ENCODE measurements at places on chromosomes 6 and 20.

- H3K4me3 ChIP-seq: no peak overlapping the region
- H3K27ac ChIP-seq: no peak overlapping the region
- H3K27me3 ChIP-seq: peaks cover 5% of the 10 kb centered on the region
- H3K4me1 ChIP-seq: no peaks in the 10 kb centered on the region
- no peak for DNase-seq
Measured at GRCh38 chr6:36319436-36319762, 17.3 kb downstream of the BNIP5 start.

DNA sequence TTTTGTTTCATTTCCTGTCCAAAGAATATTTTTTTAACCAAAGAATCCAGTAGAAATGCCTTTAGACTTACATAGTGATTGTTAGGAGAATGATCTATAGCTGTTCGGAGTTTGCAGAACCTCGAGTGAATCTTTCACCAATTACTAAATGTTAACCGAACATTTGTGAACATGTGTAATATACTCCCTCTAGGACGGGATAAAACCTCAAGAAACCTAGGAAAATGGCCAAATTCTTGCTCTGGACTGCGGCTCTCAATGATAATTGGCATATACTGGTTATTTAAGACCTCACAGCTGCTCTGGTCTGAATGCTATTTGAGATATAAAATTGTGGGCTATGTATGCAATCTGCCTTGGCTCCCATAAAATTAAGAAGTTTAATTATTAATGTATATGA lies 137.1 kb downstream of the PACRG start:
- no peak overlapping the region for H3K27ac ChIP-seq
- DNase-seq: no peak
- no peaks in the 10 kb centered on the region for H3K4me1 ChIP-seq
- no peaks in the 10 kb centered on the region for H3K27me3 ChIP-seq
- H3K4me3 ChIP-seq: no peak overlapping the region
- no peaks in the 10 kb centered on the region for H3K36me3 ChIP-seq

- no peak overlapping the region for H3K4me3 ChIP-seq
- H3K36me3 ChIP-seq: no peaks in the 10 kb centered on the region
- no peaks in the 10 kb centered on the region for H3K27me3 ChIP-seq
- H3K27ac ChIP-seq: no peak overlapping the region
Measured at GRCh38 chr6:26592649-26593048, 4.1 kb upstream of the ABT1 start.

DNA sequence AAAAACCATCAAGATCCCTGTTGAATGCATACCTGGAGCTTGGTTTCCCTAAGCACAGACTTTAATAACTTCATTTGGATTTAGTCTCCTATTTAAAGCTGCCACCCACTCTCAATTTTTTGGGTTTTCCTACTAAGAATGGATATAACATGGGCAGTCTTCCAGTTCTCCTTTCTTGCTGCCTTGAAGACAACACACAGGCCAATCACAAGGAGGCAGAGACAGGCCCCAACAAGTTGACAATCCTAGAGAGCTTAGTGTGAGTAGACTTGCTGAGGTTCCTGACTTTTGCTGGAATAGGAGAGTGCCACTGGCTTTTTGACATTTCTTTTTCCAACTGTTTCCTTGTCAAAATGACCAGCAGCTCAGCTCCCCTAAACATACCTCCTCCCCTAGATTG lies 112.3 kb upstream of the ESR1 start:
- H3K4me3 ChIP-seq: no peak overlapping the region
- no peaks in the 10 kb centered on the region for H3K36me3 ChIP-seq
- DNase-seq: no peak
- no peaks in the 10 kb centered on the region for H3K27me3 ChIP-seq

- H3K4me3 ChIP-seq: no peak within 1 kb of the TSS
- peaks cover 91% of the 10 kb centered on the region for H3K27me3 ChIP-seq
- H3K36me3 ChIP-seq: no peaks in the 10 kb centered on the region
Measured at GRCh38 chr6:127518710-127519468, at the start of gene MTCL3. Gene MTCL3, minus strand, starts transcription at chr6:127519335.

DNA sequence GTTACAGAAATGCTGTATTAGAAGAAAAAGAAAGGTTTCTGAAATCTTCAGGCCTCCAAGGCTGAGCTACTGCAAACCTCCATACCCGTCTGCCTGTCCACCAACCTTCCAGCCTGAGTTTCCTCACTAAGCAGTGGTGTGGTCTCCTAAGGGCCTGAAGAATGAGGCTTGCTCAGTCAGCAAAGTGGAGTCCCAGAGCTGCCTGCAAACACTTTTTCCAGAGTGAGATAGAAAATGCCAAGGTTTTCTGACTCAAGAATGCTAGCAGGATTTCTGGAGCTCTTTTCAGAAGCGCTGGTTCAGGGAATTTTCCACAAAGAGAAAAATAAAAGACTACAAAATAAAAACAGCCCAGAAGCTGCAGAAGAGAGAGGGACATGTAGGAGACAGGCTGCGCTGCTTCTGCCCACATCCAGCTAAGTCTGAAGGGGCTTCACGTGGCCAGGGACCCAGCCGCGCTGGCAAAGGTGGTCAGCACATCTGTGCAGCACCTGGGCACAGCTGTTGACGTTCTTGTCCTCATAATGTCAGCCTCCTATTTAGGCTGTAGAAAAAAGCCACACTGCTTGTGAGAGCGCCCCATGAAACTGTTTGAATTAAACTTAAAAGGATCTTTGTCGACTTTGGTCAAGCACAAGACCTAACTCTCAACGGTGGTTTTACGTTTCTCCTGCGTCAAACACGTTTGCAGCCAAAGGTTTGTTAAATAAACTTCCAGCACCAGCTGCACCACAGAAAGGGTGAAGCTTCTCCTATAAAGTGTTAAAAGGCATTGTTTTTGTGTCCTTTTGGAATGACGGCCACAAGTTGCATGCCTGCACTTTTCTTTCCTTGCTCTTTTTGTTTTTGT lies 209.0 kb downstream of the THBS2 start:
- H3K27me3 ChIP-seq: no peaks in the 10 kb centered on the region
- no peaks in the 10 kb centered on the region for H3K4me1 ChIP-seq
- no peaks in the 10 kb centered on the region for H3K36me3 ChIP-seq
- no peak overlapping the region for H3K27ac ChIP-seq
- DNase-seq: no peak
- no peak overlapping the region for H3K4me3 ChIP-seq

GRCh38 chr6:118288355-118289124 lies 259.6 kb upstream of the PLN start:
- no peak for DNase-seq
- no peak overlapping the region for H3K4me3 ChIP-seq
- no peaks in the 10 kb centered on the region for H3K4me1 ChIP-seq
- H3K36me3 ChIP-seq: no peaks in the 10 kb centered on the region

DNA sequence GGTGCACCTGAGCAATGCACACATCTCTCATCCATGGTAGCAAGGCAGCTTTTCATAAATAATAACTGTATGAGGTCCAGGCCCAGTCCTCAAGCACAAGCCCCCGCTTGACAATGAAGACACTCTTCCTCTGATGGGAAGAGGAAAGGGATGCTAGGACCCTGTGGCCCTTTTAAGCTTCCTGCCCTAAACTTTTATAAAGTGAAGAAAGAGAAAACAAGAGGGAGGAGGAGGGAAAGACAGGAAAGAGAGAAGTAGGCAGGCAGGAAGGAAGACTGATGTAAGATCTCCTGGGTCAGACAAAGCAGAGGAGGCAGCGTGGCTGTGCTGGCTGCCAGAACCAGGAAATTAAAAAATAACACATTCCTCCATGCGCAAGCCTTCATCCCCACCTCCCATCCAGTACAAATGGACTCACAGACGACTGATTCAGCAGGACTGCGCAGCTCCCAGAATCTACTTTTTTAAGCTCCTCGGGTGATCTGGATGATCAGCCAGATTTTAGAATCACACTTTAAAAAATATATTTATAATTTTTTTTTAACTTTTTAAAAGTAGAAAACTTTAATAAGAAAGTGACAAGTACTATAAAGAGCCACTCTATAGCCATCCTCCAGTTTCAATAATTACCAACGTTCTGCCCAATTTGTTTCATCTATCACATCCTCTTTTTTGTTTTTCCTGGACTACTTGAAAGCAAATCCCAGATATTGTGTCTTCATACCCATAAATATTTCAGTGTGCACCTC lies 16.5 kb downstream of the TNFAIP3 start:
- peaks cover 54% of the 10 kb centered on the region for H3K36me3 ChIP-seq
- no peaks in the 10 kb centered on the region for H3K27me3 ChIP-seq
- DNase-seq: no peak
- peak overlapping the region; percentile 55 for H3K27ac ChIP-seq

DNA sequence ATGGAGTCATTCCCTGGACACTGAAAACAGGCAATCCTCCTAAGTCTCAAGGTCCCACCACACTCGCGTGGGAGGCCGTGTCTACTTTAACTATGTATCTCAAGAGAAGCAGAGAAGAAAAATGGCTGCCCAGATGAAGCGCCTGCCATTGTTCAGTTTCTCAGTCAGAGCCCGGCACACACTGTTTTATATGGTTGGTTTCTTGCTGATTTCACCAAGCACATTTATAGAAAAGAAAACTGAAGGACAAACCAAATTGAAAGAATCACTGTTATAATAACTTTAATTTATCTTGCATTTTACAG lies 22.9 kb downstream of the EIF2S2 start:
- peaks cover 2% of the 10 kb centered on the region for H3K36me3 ChIP-seq
- H3K4me1 ChIP-seq: no peaks in the 10 kb centered on the region
- no peak overlapping the region for H3K27ac ChIP-seq
- no peak for DNase-seq
- no peak overlapping the region for H3K4me3 ChIP-seq

GRCh38 chr6:8478418-8478817 lies 43.1 kb upstream of the SLC35B3 start:
- H3K36me3 ChIP-seq: no peaks in the 10 kb centered on the region
- no peak overlapping the region for H3K27ac ChIP-seq
- no peak overlapping the region for H3K4me3 ChIP-seq
- no peak for DNase-seq

- no peak overlapping the region for H3K27ac ChIP-seq
- H3K4me1 ChIP-seq: no peaks in the 10 kb centered on the region
- H3K27me3 ChIP-seq: no peaks in the 10 kb centered on the region
- no peak for DNase-seq
- H3K36me3 ChIP-seq: no peaks in the 10 kb centered on the region
- no peak overlapping the region for H3K4me3 ChIP-seq
Measured at GRCh38 chr6:24251339-24251738, 106.5 kb downstream of the DCDC2 start.

DNA sequence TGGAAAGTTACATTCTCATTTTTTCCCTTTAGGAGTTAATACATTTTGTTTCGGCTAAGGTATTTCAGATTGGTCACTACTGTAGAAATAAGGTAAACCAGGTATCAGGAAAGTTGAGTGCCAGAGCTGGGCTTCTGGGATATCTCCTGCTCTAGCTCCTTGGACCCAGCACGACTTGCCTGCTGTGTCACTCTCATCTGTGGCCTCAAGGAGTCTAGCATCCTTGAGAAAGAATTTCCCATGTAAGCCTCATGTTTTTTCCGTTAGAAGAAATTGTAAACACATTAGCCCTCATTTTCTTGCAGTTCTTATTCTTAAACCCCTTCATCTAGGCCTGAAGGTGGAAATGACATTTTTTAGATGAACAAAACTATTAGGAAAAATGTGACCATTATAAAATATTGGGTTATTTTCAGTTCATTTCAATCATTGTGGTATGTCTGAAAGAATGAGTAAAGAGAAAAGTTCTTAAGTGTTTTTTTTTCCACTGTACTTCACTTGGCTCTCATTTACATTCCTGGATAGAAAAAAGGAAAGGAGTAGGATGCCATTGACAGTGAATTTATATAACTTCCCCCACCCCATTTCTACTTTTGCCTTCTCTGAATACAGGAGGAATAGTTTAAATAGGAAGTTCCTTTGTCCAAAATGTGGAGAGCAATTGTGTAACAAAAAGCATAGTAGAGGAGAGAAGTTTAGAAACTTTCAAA lies 46.7 kb downstream of the CD2AP start:
- H3K27ac ChIP-seq: no peak overlapping the region
- DNase-seq: no peak
- H3K36me3 ChIP-seq: peaks cover 10% of the 10 kb centered on the region

GRCh38 chr20:22623211-22623610 lies 38.8 kb upstream of the FOXA2 start:
- no peak for DNase-seq
- no peaks in the 10 kb centered on the region for H3K4me1 ChIP-seq
- H3K4me3 ChIP-seq: no peak overlapping the region
- no peaks in the 10 kb centered on the region for H3K36me3 ChIP-seq

DNA sequence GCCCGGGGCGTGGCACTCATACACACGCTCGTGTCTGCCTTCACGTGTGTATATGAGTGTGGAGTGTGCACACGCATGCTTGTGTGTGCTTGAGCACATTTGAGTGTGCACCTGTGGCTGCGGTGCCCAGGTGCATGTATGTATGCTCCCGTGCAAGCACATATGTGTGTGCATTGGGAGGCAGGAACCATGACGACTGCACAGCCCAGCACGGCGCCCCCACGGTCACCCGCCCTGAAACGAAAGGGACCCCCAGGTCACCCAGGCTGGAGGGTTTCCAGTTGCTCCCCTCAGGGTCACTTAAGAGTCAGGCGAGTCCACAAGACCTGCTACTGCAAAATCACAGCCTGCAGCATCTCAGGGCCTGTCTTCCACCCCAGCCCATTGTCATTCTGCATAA lies 94.7 kb downstream of the YTHDF1 start:
- peaks cover 86% of the 10 kb centered on the region for H3K27me3 ChIP-seq
- H3K4me3 ChIP-seq: no peak overlapping the region
- peak; percentile 29 for DNase-seq
- no peaks in the 10 kb centered on the region for H3K36me3 ChIP-seq

DNA sequence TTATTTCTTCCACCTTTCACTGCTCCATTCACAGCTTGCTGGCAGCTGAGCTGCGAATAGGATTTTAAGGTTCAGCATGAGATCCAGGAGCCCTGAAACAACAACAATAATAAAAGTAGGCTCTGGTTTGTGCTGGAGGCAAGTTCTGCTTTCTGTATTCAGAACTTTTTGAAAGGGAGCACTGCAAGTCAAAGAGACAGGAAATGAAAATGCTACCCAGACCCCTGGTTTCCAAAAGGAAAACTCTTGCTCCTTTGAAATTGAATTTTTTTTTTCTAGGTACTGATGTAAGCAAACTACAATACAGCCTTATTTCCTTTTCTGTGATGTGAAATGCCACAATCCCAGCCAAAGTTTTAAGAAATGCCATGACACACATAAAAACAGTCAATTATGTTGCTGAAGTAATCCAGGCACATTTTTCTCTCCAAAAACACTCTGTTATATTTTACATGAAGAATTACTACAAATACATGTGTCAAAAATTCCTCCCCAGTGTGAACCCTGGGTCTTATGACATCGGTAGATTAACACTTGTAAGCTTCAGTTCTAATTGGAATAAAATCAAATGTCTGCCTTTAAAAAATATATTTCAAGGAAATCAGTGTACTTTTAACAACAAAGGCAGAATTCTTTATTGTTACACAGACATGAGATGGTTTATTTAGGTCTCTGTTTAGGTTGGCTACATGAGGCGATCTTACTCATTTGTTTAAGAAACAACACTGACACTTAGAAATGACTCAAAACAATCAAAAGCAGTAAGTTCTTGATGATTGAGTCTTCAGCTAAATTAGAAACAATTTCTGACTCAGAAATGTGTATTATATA lies 656.7 kb downstream of the EPHA7 start:
- no peaks in the 10 kb centered on the region for H3K4me1 ChIP-seq
- H3K36me3 ChIP-seq: no peaks in the 10 kb centered on the region
- no peak overlapping the region for H3K4me3 ChIP-seq
- no peak for DNase-seq
- H3K27ac ChIP-seq: no peak overlapping the region
